ENCODE measurements at places on chromosomes 6 and 20.

GRCh38 chr6:13486679-13487121 is 700 bp downstream of the GFOD1 start:
- DNase-seq = no peak

DNA sequence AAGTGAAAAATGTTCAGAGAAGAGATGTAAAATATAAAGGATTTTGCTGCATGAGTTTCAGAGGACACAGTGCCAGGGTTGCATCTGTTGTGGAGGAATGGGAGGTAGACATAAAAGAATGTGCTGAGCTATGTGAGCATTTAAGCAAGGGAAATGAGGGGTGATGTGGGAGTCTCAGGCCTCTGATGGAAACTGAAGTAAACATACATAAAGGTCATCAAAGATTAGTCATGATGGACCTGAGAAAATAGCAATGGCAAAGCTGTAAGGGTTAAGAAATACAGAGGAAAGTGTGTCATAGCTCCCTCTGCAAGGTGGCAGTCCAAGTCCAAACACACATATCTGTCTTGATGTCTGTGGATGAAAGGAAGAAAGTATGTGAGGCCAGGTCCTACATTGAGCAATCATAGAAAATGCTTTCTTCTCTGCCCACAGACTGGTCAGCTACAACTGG is 306.6 kb upstream of the ECI2 start:
- DNase-seq = no peak

DNA sequence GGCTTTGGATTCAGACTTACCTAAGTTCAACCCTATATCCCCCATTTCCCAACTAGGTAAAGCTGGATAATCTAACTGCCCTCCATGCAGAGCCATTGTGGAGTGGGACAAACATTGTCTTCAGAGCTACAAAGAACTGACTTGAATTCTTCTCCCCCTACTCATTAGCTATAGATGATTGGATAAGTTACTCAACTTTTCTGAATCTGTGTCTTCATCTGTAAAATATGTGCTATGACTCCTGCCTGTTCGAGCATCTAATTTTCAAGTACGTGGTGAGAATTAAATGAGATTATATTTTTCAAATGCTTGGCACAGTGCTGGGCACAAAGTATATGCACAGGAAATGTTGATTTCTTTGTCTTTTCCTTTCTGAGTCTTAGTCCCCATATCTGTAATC is 240.3 kb upstream of the TCF21 start:
- no peak for DNase-seq

- no peak for DNase-seq
Observed at GRCh38 chr20:42074944-42075343, 456.8 kb upstream of the CHD6 start.

DNA sequence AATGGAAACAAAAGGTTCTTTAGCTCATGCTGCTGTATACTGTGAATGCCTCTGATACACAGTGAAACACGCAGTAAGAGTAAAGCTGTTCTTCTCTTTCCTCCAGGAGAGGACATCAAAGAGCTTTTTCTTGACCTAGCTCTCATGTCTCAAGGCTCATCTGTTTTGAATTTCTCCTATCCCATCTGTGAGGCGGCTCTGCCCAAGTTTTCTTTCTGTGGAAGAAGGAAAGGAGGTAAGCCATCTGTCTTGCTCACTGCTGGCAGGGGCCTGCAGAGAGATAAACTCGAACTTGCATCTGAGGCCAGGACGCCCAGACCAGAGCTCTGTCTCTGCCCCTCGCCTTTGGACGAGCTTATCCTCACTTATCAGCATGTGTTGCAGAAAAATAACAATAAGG is 37.7 kb downstream of the LY86 start:
- DNase-seq = no peak

DNA sequence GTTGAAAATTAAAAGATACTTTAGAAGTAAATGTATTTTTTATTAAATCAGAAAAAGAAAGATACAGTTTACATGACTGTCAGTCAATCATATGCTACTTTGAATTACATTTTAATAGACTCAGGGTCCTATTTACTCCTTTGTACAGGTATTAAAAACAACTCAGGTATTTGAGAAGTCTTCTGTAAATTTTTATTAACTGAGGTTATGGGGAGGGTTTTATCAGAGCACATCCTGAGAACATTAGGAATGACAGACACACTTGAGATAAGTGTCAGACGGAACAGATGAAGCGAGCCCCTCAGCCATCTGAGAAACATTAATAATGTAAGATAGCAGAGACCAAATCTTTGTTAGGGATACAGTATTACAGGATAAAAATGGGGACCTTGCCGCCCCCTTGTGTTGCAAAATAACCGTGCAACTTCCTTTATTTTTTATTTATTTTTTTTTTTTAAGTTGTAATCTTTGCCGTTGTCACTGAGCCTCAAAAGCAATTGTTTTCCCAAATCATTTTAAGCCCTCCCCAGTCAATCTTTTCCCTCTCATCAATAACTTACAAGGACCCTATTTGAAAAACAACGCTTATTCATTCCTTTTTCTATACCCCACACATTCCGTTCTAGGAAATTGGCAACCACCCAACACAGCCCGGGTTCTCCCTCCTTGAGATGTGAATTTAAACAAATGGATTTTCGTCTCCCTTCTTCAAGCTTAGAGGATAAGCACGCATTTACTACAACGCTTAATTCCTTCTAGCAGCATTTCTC is 126.7 kb downstream of the BCAS1 start:
- no peak for DNase-seq

GRCh38 chr6:105932440-105932839 is 153.7 kb upstream of the PRDM1 start:
- no peak for DNase-seq

GRCh38 chr20:8272766-8273165 is 140.7 kb downstream of the PLCB1 start:
- no peak for DNase-seq

DNA sequence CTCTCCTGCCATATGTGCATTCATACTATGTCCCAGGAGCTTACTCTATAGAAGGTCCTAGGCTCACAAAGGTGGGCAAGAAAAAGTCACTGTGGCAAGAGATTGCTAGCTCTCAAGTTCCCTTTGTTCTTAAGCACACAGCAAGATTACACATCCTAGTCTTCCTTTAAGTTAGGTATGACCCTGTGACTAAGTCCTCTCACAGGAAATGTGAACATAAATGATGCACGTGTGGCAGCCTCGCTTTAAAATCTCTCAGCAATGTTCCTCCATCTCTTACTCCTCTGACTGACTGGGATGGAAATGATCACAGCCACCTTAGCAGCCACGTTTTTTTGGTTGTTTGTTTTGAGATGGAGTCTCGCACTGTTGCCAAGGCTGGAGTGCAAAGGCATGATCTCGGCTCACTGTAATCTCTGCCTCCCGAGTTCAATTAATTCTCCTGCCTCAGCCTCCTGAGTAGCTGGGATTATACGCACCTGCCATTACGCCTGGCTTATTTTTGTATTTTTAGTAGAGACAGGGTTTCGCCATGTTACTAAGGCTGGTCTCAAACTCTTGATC is 35.7 kb upstream of the HAO1 start:
- no peak for DNase-seq

- no peak for DNase-seq
Observed at GRCh38 chr6:131061041-131061750, 1.8 kb downstream of the EPB41L2 start.

DNA sequence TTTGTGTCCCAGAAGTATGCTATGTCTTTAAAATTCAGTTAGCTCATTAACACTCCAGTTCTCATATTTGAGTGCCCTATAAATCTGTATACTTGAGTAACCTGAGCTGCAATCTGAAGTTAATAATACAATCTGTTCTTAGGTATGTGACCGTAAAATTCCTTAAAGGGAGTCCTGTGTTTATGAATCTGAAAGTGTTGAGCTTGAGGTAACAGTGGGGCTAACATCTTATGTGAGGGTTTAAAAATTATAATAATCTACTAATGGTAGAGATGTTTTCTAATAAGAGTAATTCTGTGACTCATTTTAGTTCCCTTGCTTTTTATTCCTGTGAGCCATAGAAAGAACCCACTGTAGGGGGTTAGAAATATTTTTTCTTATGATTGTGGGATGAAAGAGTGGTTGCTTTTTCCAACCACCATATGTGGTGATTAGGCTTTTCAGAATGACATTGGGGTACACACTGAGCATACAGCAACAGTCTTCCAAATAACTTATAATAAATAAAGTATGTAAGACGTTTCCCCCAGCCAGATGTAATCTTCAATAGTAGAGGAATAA is 121.2 kb downstream of the BCKDHB start:
- no peak for DNase-seq

GRCh38 chr6:134826889-134827737 is 122.8 kb downstream of the ALDH8A1 start:
- no peak for DNase-seq

DNA sequence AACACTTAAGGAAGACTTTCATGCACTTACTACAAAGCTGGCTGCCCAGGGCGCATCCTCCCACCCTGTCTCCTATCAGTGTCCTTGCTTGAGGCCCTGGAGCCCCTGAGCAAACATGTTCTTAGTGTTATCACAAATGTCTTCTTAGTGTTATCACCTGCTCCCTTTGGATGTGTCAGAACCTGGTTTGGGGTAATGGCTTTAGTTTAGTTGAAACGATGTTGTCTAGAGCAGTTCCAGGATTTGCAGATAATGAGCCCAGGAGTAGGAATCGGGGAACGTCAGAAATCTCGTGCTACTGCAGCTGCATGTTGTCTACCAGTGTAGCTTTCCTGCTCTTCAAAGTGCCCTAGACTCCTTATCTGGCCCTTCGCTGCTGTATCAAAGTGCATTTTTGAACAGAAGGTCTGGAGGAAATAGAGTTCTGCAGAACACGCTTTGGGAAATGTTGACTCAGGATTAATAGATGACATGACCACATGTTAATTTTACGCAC is 69.6 kb downstream of the PHACTR2 start:
- no peak for DNase-seq

- no peak for DNase-seq
Observed at GRCh38 chr6:17086469-17086868, 15.4 kb upstream of the STMND1 start.

All from nucleus accumbens (tissue), 56 donors.